Stimulated activated CD4-positive, alpha-beta T cell treated with anti-CD3 and anti-CD28 coated beads, Interleukin-2, amount 100 ng/mL, for 4 hours (primary cell): ENCODE measurements at places on chromosomes 3 and 15.

DNA sequence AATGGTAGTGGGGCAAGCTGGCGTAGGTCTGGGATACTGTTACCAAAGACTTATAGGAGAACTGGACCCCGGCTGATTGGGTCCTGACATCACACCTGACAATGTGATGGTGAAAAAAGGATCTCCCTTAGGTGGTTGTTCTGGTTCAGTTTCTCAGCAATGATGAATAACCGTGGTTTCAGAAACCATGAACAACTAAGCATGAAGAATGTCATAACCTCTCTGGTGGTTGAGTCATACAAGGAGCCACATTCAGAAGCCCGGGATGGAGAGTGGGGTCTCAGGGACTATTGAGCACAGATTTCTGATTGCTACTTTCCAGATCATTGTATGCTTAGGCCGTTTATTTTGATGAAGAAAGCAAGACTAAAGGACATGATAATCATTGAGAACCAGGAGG is 17.4 kb downstream of the GPR160 start:
- no peak for DNase-seq

GRCh38 chr15:71682001-71682400 is 128.4 kb upstream of the NR2E3 start:
- no peak for DNase-seq

DNA sequence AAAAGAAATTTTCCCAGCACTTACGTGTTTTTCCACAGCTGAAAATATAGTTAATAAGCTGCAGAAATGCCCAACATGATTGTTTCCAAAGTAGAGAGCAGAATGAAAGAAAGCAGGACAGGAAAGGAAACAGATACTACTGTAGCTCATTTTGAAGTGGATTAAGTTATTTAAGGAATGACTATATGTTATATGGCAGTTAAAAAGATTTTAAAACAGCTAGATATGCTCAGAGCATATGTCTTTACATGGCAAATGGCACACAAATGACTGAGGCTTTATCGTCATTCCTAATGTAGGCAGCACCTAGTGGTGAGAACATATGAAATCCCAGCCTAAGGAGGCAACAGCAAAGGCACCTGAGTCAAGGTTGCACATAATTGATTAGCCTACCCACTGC is 106.6 kb upstream of the SEMA6D start:
- no peak for DNase-seq

- DNase-seq: no peak
Measured at GRCh38 chr15:75745305-75745704, 32.7 kb upstream of the CSPG4 start.

GRCh38 chr3:177596248-177596815 is 399.1 kb upstream of the TBL1XR1 start:
- DNase-seq: no peak

GRCh38 chr3:74593152-74593551 is 21.3 kb downstream of the CNTN3 start:
- no peak for DNase-seq

- no peak for DNase-seq
Measured at GRCh38 chr3:57706462-57706861, 13.6 kb upstream of the DENND6A start.

GRCh38 chr15:75577401-75578172 is 1.5 kb downstream of the PTPN9 start:
- no peak for DNase-seq

- DNase-seq: no peak
Measured at GRCh38 chr3:187051066-187051465, 88.2 kb downstream of the RPL39L start.

DNA sequence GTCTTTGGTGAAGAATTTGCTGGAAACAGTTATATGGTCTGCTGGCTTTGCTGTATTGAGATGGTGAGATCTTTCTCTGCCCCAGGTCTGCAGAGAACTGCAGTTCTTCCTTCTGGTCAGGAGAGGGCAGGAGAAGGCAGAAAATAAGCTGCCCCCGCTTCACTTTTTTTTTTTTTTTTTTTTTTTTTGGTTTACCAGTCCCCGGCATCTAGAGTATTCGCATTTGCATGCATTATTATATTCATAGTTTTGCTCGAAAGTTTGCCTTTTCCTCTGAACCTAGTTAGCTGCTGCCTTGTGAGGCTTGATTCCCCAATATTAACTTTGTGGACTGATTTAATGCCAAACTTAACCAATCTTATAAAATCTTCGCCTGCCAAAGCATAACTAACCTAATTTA is 10.6 kb upstream of the PARL start:
- DNase-seq: no peak

DNA sequence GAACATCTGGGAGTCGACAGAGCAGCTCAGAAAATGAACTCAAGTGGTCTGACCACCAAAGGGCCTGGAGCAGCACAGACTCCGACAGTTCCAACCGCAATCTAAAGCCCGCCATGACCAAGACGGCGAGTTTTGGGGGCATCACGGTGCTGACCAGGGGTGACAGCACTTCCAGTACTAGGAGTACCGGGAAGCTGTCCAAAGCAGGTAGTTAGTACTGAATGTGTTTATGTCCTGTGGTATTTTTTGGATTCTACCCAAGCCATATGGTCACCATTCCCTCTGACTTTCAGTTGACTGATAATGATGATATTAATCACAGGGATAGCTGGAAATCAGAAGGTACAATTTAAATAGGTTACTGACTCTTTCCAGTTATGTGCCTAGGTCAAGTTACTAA is 82.3 kb downstream of the ARPP21 start:
- DNase-seq: no peak

- DNase-seq: no peak
Measured at GRCh38 chr3:129035360-129036221, 25.0 kb upstream of the GP9 start.
